ENCODE measurements at places on chromosomes 11 and 22.

DNA sequence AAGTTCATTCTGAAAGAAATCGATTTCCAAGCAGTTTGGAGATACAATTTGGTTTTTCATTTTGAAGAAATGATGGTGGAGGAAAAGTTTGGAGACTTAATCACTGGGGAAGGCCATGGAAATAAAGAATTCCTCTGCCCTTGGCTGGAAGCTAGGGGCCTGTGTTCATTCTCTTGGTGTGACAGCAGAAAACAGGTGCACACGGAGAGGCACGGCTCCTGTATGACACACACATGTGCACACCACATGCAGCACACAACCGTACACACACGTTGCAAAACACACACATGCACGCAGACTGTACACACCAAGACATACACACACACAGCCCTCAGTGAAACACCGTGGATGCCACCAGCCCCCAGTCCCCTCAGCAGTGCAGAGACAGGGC is 64.2 kb downstream of the CYTH4 start:
- DNase-seq, result no peak

- no peak for DNase-seq
Measured at GRCh38 chr11:10605941-10606381, 37.5 kb upstream of the LYVE1 start.

DNA sequence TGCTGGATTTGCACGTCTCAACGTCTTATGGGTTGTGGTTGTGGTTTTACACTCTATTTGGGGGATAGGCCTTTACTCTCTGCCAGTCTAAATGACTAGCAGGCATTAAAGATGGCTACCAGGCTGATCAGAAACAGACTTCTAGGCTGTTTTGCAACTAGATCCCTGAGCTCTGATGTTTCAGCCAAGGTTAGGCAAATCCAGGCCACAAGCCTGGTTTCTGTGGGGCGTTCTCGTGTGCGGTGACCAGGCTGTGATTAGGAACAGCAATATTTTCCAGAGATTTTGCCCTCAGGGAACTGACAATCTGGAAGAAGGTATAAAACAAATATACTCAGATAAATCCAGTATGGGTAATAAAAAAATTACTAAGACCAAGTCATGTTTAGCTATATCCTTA is 502.4 kb downstream of the INSC start:
- DNase-seq, result no peak

DNA sequence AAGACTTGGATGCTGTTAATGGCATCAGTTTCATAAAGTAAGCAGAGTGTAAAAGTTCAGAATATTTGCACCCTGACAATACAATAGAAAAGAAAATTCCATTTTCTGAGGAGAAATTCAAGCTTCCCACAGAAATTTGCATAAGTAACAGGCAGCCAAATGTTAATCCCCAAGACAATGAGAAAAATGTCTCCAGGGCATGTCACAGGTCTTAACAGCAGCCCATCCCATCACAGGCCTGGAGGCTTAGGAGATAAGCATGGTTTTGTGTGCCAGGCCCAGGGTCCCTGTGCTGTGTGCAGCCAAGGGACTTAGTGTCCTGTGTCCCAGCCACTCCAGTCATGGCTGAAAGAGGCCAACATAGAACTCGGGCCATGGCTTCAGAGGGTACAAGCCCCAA is 347.6 kb downstream of the LUZP2 start:
- DNase-seq, result no peak

- no peak for DNase-seq
Measured at GRCh38 chr11:66717925-66718319, 11.1 kb downstream of the SPTBN2 start.

- no peak for DNase-seq
Measured at GRCh38 chr11:114159320-114159719, 99.8 kb downstream of the ZBTB16 start.

DNA sequence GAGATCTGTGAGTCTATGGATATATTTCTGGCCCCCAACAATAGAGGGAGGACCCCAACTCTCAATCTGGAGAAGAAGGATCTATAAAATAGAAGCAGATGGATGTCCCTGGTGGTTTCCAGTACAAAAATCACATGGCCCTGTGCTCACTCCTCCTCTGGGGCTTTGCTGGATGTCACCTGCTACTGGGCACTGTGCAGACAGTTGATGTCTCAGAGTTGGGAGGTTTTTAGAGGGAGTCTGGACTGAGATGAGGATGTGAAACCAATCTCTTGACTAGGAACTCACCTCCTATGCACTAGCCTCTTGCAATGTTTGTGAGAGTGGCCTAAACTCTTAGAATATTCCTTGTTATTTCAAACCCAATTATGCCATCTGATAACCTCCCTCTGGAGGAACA is 107.2 kb downstream of the SCN3B start:
- no peak for DNase-seq

DNA sequence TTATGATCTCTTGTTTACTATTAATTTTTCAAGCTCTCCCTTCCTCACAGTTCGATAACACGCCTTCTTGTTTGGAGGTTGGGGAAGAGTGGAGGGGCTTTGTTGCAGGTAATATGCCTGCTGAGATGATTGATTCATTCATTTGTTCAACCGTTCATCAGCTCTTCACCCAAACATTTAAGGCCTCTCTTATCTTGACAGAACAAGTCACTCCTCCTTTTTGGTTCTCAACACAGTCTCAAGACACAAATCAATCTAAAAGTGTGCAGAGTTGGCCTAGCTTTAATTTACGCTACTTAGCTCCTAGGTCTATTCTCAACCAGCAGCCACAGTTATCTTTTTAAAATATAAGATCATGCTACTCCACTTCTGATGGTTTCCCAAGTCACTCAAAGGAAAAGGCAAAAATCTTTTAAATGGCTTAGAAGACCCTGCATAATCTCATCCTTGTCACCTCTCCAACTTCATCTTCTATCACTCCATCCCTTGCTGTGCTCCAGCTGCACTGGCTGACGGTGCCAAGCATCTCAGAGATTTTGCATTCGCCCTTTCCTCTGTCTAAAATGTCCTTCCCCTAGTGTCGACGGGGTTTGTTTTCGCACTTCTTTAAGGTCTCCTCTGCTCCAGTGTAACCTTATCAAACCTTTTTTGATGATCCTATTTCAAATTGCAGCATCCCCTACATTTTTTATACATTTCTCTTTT is 60.3 kb downstream of the AMBRA1 start:
- no peak for DNase-seq

DNA sequence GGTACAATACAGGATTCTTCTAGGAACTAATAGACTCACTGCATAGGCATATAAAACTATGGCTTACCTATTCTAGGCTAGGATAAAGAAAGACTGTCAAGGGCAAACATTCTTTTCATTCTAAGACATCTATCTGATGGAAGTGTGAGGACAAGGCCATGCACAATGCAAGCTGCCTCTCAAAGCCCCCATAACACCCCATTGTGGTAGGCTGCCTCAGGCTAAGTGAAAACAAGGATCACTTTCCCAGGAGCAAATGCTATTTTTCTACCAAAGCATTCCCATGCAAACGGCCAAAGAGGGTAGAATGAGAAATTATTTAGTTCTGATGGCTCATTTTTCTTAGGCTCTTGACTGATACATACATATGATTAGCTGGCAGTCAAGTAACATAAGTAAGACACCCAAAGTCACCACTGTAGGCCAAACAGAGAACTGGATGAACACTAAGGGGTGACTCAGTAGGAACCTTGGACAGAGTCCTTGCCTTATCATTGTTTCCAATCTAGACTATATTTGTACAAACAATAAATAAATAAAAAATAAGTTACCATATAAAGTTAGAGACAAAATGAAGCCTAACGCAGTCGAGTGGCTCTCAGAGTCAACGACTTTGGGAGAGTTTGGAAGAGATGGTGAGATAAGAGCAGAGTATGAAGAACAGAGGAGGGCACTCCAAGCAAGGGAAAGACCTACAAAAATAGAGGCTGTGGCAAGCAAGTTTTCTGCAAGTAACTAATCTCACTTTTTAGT is 303.6 kb downstream of the SBF2 start:
- DNase-seq, result no peak

GRCh38 chr11:29959488-29959887 is 57.3 kb downstream of the KCNA4 start:
- no peak for DNase-seq

- no peak for DNase-seq
Measured at GRCh38 chr22:47808236-47808635, 1045.8 kb downstream of the TBC1D22A start.

GRCh38 chr11:24312464-24313238 is 184.2 kb upstream of the LUZP2 start:
- no peak for DNase-seq

GRCh38 chr11:68500206-68500605 is 39.7 kb downstream of the PPP6R3 start:
- DNase-seq, result no peak

GRCh38 chr22:17102297-17102667 is 17.5 kb downstream of the IL17RA start:
- no peak for DNase-seq

DNA sequence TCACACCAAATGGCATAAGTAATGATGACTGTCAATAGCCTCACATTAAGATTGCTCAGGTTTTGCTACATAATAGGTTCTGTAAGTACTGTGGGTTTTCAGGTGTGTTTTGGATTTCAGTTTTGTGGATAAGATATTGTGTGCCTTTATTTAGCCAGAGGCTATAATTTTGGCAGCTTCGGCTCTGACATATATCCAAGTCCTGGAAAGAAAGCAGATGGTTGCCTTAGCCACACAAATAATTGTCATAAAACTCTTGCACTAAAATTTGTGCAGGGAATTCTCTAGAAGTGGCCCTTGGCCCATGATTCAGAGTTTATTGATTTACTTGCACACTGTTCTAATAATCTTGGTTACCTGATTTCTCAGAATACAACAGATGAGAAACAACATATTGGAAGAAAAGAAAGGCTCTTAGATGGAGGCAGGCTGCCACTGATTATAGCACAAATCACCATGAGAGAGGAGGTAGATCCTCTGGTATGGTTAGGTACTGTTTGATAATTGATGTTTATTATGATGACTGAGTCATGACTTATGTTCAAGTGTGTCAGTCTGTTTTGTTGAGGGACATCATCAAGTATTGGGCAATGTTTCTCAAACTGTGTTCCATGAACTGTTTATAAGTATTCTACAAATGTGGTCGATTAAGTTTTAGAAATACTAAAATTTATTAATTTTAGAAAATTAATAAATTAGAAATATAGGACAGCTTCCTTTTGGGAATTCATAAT is 9.6 kb downstream of the REXO2 start:
- DNase-seq, result no peak

- no peak for DNase-seq
Measured at GRCh38 chr11:131561501-131561900, 191.1 kb downstream of the NTM start.

DNA sequence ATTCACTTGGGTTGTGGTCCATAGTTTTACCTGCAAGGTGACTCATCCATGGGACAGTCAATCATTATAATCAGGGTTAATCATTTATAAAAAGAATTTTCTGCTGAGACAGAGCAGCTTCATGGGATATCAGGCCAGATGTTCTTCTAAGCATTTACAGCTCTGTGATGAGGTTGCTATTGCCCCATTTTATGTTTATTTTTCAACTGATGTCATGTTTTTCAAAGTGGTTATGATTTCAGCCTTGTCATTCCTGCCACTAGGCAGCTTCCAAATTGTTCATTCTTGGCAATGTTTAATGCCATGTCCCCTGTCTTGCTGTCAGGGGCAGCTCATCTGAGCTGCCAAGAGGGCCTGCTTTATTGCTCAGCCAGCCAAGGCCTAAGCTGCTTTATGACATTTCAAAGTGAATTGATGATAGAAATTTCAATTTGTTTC is 35.9 kb upstream of the ZBED5 start:
- no peak for DNase-seq

DNA sequence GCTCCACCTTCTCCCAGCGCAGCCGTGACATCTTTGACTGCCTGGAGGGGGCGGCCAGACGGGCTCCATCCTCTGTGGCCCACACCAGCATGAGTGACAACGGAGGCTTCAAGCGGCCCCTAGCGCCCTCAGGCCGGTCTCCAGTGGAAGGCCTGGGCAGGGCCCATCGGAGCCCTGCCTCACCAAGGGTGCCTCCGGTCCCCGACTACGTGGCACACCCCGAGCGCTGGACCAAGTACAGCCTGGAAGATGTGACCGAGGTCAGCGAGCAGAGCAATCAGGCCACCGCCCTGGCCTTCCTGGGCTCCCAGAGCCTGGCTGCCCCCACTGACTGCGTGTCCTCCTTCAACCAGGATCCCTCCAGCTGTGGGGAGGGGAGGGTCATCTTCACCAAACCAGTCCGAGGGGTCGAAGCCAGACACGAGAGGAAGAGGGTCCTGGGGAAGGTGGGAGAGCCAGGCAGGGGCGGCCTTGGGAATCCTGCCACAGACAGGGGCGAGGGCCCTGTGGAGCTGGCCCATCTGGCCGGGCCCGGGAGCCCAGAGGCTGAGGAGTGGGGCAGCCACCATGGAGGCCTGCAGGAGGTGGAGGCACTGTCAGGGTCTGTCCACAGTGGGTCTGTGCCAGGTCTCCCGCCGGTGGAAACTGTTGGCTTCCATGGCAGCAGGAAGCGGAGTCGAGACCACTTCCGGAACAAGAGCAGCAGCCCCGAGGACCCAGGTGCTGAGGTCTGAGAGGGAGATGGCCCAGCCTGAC is 2.5 kb downstream of the TSSC4 start:
- no peak for DNase-seq

GRCh38 chr11:69201764-69202370 is 46.1 kb downstream of the SMIM38 start:
- DNase-seq, result no peak

DNA sequence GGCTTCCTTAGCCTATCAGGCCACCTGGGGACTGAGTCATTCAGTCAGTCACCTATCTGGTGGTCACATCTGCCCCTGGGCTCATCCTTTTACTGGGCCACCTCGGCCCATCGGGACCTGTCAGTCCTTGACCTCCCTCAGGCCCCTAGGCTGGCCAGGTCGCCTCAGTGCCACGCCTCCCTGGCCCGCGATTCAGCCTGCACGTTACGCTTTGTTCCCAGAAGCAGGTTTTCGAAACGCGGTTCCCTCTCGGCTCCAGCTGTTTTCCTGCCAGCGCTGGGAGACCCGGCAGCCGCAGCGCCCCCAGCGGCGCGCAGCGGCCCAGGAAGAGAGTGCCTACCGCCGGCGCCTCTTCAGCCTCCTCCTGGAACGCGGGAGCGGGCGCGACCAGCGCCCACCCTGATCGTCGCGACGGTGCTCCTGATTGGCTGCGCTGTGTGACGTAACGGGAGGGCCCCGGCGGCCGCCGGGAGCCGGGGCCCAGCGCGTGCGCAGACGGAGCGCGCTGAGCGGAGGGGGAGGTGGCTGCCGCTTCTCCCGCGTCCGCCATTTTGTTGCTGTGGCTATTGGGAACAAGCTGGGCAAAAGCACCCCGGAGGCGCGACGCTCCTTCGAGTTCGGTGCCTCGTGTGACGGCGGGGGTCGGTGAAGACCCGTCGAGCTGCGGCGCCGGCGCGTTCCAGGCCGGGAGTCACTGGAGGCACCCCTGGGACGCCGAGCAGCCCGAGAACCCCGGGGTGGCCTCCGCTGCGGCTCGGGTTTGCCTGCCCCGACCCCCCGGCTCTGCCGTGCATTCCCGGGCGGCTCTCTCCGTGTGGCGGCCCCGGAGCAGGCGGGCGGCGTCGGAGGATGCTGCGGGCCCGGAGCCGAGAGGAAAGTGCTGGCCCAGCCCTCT is at the start of gene CRKL:
CRKL (plus strand) TSS at position 492 of the 895 bp plus-strand sequence. CDS start 528 bp downstream, outside the sequence.
- peak; percentile 94 for DNase-seq
